Kidney (tissue), 22 donors: ENCODE measurements at places on chromosomes 13 and 19. TPM values are rescaled to one million over a fixed set of nuclear protein-coding genes. Genes with fewer than 3 reads are reported as not detected.

The STAP2 gene
- total RNA-seq: 32.3 TPM

The ZNF729 gene
- total RNA-seq: not detected

The LRRC63 gene
- 0.31 TPM for total RNA-seq

The SOX1 gene
- total RNA-seq: not detected

The LGALS4 gene
- 12.2 TPM for total RNA-seq

The SIGLEC5 gene
- total RNA-seq: not detected

The OR7A5 gene
- not detected for total RNA-seq

The RFPL4A gene
- 0.41 TPM for total RNA-seq

The FAM83E gene
- 15.9 TPM for total RNA-seq

The FOXA3 gene
- total RNA-seq: 3.7 TPM

The KCNC3 gene
- total RNA-seq: 31.0 TPM

- no peak overlapping the region for H3K4me3 ChIP-seq
- peak overlapping the region; percentile 25 for H3K27ac ChIP-seq
- no peak for DNase-seq
- no peaks in the 10 kb centered on the region for H3K27me3 ChIP-seq
- H3K4me1 ChIP-seq: no peaks in the 10 kb centered on the region
Observed at GRCh38 chr19:18849838-18850400, 18.2 kb downstream of the UPF1 start.

DNA sequence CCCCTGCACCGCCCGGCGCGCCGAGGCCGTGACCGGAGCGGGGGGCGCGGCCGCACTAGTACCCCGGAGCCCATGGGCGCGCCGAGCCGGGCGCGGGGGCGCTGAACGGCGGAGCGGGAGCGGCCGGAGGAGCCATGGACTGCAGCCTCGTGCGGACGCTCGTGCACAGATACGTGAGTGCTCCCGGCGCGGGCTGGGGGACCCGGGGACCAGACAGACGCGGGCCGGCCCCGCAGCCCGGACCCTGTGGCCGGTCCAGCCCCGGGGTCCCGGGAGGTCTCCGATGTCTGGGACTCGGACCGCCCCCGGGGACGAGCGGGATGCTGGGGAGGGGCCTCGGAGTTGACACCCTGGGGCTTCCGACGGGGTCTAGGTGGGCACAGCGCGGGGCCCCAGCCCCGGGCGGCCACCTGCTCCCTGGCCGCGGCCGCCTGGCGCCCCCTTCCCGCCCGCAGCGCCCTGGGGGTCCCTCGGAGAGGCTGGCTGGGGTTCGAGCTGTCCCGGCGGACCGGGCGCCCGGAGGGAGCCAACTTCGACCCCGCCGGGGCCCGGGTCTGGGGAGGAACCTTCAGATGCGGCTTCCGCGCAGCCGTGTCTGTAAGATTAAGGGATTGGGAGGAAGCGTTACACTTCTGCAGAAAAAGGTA is 568 bp downstream of the ATP11A start:
- peak; percentile 61 for DNase-seq
- peak overlapping the region; percentile 81 for H3K27ac ChIP-seq
- peak overlapping the region; percentile 76 for H3K4me3 ChIP-seq
- H3K36me3 ChIP-seq: no peaks in the 10 kb centered on the region

- H3K36me3 ChIP-seq: no peaks in the 10 kb centered on the region
- H3K4me1 ChIP-seq: no peaks in the 10 kb centered on the region
- no peaks in the 10 kb centered on the region for H3K27me3 ChIP-seq
- no peak overlapping the region for H3K27ac ChIP-seq
Observed at GRCh38 chr19:6030214-6030507, 52.2 kb upstream of the RANBP3 start.

DNA sequence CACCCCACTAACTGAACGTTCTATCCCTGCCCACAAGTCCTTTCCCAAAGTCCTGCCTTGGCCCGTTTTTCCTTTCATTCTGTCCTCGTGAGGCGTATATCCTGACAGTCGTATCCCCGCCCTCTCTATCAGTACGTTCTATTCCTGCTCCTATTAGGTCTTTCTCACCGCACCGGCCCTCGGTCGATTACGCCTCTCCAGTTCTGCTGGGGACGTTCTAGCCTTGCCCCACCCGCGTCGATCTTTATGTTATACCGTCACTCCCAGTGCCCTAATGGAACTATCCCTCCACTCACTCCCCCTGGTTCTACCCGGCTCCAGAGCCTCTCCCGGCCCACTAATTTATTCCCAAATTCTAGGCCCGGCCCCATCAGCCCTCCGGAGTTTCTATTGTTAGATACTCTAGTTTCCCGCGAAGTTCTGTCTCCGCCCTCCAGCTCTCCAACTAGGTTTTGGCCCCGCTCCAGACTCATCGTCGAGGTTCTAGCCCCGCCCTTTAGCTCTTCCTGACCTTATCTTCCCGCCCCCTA is 2.0 kb downstream of the PLAUR start:
- H3K27ac ChIP-seq: no peak overlapping the region
- peak overlapping the region; percentile 68 for H3K4me3 ChIP-seq
- H3K27me3 ChIP-seq: no peaks in the 10 kb centered on the region

GRCh38 chr13:111178402-111178801 is 63.3 kb downstream of the ARHGEF7 start:
- H3K27me3 ChIP-seq: no peaks in the 10 kb centered on the region
- H3K4me1 ChIP-seq: peaks cover 2% of the 10 kb centered on the region
- H3K27ac ChIP-seq: peak overlapping the region; percentile 23
- no peak overlapping the region for H3K4me3 ChIP-seq
- no peak for DNase-seq

DNA sequence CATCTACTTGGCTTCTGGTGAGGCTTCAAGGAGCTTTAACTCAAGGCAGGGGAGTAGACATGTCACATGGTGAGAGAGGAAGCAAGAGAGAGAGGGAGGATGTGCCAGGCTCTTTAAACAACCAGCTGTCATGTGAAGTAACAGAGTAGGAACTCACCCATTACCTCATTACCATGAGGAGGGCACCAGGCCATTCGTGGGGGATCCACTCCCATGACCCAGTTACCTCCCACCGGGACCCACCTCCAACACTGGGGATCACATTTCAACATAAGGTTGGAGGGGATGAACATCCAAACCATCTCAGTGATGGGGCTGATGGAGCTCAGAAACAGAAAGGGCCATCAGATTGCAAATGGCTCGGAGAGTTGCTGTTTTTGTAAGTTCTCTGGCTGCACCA is 12.9 kb downstream of the VSTM2B start:
- H3K4me3 ChIP-seq: no peak overlapping the region
- H3K36me3 ChIP-seq: no peaks in the 10 kb centered on the region
- no peaks in the 10 kb centered on the region for H3K27me3 ChIP-seq
- no peak for DNase-seq
- no peaks in the 10 kb centered on the region for H3K4me1 ChIP-seq

DNA sequence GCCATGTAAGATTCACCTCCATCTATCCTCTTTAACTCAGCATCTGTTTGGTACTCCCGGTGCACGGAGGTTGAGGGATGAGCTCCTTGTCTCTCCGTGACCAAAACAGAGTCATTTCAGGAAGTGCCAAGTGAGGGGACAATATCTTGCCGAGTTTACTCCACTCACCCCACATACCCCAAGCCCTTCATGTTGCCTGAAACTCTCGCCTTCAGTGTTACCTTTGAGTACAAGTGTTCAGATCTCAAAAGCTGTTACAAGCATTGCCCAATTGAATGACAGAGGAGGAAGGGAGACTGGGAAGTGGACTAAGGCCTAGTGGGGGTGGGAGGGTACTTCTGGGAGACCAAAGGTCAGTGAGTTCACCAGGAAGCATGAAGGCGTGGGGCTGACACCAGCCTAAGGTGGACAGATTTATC is 6.0 kb upstream of the SIGLEC12 start:
- DNase-seq: no peak
- H3K4me3 ChIP-seq: no peak overlapping the region
- no peaks in the 10 kb centered on the region for H3K36me3 ChIP-seq
- H3K27ac ChIP-seq: no peak overlapping the region
- H3K27me3 ChIP-seq: no peaks in the 10 kb centered on the region

GRCh38 chr13:72908416-72908815 is 126.5 kb downstream of the PIBF1 start:
- H3K27me3 ChIP-seq: no peaks in the 10 kb centered on the region
- H3K4me3 ChIP-seq: no peak overlapping the region
- H3K4me1 ChIP-seq: no peaks in the 10 kb centered on the region
- H3K36me3 ChIP-seq: no peaks in the 10 kb centered on the region

GRCh38 chr13:112241288-112241687 is 134.9 kb upstream of the SPACA7 start:
- DNase-seq: peak; percentile 23
- no peak overlapping the region for H3K27ac ChIP-seq
- H3K36me3 ChIP-seq: no peaks in the 10 kb centered on the region
- H3K27me3 ChIP-seq: no peaks in the 10 kb centered on the region

- no peak overlapping the region for H3K4me3 ChIP-seq
- H3K27me3 ChIP-seq: no peaks in the 10 kb centered on the region
- DNase-seq: no peak
- H3K4me1 ChIP-seq: no peaks in the 10 kb centered on the region
Observed at GRCh38 chr13:99559560-99559959, 58.3 kb downstream of the TM9SF2 start.

DNA sequence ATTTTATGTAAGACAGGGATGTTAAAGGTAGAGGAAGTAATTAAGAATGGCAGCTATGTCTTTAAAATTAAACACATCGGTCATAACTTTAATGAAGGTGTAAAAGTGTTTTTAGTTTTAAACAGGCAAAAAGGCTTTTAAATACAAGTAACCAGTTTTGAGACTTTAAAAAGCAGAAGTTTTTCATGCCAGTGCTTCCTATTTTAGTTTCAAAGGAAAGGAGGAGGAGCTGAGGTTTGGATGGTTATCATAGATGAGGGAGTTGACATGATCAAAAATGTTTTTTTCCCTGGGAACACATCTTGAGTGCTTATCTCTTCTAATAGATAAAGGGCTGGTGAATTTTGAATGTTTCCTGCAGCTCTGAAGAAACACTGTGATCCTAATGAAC is 42.9 kb downstream of the LRCH1 start:
- no peaks in the 10 kb centered on the region for H3K27me3 ChIP-seq
- no peak overlapping the region for H3K27ac ChIP-seq
- no peaks in the 10 kb centered on the region for H3K36me3 ChIP-seq
- no peak overlapping the region for H3K4me3 ChIP-seq

DNA sequence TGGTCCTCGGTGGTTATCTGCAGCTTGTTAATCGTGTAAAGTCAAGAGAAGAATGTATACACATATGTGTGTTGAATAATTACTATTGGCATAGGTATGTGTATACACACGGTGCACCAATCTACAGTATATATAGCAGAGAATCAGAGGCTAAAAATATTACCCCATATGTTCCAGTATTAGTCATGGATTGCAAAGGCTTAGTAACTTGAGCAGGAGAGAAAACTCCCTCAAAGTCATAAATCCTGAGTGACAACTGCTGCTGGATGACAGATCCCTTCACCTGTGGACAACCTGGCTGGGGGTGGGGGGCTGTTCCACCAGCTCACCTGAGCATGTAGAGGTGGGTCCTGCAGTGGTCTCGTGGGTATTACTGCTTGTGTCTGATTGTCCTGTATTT is 185.0 kb downstream of the ZNF536 start:
- no peak overlapping the region for H3K27ac ChIP-seq
- no peaks in the 10 kb centered on the region for H3K27me3 ChIP-seq
- DNase-seq: no peak
- H3K36me3 ChIP-seq: no peaks in the 10 kb centered on the region
- no peaks in the 10 kb centered on the region for H3K4me1 ChIP-seq
- H3K4me3 ChIP-seq: no peak overlapping the region

- H3K27ac ChIP-seq: no peak overlapping the region
- no peak overlapping the region for H3K4me3 ChIP-seq
- H3K36me3 ChIP-seq: no peaks in the 10 kb centered on the region
- no peaks in the 10 kb centered on the region for H3K27me3 ChIP-seq
- no peaks in the 10 kb centered on the region for H3K4me1 ChIP-seq
Observed at GRCh38 chr19:35911173-35911572, 3.1 kb upstream of the TYROBP start.

GRCh38 chr13:21837841-21838551 is 167.1 kb downstream of the FGF9 start:
- H3K27ac ChIP-seq: no peak overlapping the region
- H3K27me3 ChIP-seq: no peaks in the 10 kb centered on the region
- H3K36me3 ChIP-seq: no peaks in the 10 kb centered on the region
- DNase-seq: no peak

- no peaks in the 10 kb centered on the region for H3K27me3 ChIP-seq
- no peak overlapping the region for H3K4me3 ChIP-seq
- H3K4me1 ChIP-seq: no peaks in the 10 kb centered on the region
- no peak overlapping the region for H3K27ac ChIP-seq
- DNase-seq: no peak
Observed at GRCh38 chr13:60095300-60095699, 68.4 kb downstream of the DIAPH3 start.

GRCh38 chr19:47633517-47633916 is 24.6 kb downstream of the BICRA start:
- no peak for DNase-seq
- H3K4me3 ChIP-seq: no peak overlapping the region

- H3K27ac ChIP-seq: no peak overlapping the region
- no peaks in the 10 kb centered on the region for H3K27me3 ChIP-seq
- H3K36me3 ChIP-seq: no peaks in the 10 kb centered on the region
- no peak for DNase-seq
- H3K4me1 ChIP-seq: no peaks in the 10 kb centered on the region
Observed at GRCh38 chr19:19911150-19911549, 10.4 kb downstream of the ZNF93 start.

DNA sequence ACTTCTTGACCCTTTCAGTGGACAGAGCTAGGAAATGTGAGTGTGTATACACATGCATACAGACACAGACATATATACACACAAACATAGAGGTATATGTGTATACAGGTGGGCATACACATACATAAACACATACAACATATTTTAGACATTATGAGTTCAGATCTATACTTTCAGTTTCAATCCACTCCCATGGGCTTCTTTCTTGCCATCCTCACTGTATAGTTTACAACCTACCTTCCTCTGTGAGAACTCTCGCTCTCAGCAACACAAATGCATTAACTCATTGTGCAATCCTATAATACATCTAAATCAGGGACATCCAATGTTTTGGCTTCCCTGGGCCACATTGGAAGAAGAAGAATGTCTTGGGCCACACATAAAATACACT is 21.2 kb upstream of the SCEL start:
- H3K27me3 ChIP-seq: no peaks in the 10 kb centered on the region
- no peaks in the 10 kb centered on the region for H3K36me3 ChIP-seq
- no peaks in the 10 kb centered on the region for H3K4me1 ChIP-seq
- DNase-seq: no peak
- H3K27ac ChIP-seq: no peak overlapping the region
- no peak overlapping the region for H3K4me3 ChIP-seq

DNA sequence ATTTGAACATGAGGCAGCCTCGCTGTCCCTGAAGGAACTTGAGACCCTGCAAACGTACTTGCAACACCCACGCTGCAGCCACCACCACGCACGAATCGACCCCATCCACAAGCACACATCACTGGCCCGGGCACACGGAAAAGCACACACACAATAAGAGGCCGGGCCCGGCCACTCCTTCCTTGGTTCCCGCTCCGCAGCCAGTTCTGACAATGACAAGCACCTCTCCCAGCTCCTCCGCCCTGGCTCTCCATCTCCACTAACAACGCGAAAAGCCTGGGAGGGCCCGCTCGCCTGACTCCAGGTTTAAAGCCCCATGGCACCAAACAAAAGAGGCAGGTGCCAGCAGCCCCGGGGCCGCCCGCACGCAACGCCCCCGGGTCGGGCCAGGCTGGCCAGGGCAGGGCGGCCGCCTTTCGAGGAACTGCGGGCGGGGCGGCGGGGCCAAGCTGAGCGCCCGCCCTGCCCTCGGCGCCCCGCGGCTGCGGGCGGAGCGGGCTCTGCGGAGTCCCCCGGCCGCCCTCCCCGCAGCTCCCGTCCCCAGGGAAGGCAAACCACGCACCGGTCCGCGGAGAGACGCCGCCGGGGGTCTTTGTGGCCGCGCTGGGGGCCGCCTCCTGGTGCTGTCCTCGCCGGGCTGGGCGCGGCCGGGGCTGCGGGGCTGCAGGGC is 495 bp downstream of the DCLK1 start:
- no peaks in the 10 kb centered on the region for H3K4me1 ChIP-seq
- H3K36me3 ChIP-seq: no peaks in the 10 kb centered on the region
- peak; percentile 57 for DNase-seq
- peak overlapping the region; percentile 44 for H3K4me3 ChIP-seq
- no peak overlapping the region for H3K27ac ChIP-seq
